ENCODE measurements at places on chromosomes 11 and 22.

- no peak for DNase-seq
Measured at GRCh38 chr11:105236664-105237063, 97.1 kb upstream of the CARD18 start.

GRCh38 chr22:37288521-37288920 lies 6.2 kb downstream of the CYTH4 start:
- DNase-seq = no peak

- DNase-seq = peak; percentile 82
Measured at GRCh38 chr11:11998091-11998781, 10.2 kb downstream of the DKK3 start.

DNA sequence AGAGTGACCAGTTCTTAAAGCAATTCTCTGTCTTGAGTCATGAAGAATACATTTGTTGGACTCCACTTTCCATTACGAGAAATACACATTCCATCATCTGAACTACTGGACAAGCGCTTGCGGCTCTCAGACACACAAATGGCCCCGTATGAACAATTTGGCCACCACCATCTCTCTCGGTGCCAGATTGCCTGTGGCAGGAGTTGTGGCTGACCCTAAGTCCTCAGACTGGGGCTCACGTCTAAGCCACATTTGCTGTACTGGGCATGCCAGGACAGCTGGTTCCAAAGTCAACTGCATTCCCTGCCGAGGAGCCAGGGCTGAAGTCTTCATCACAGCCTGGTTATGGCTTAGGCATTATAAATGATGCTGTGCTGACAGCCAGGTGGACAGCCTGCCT lies 227.5 kb downstream of the MIAT start:
- no peak for DNase-seq

GRCh38 chr11:67179892-67180490 lies 60.9 kb downstream of the KDM2A start:
- DNase-seq = no peak

- no peak for DNase-seq
Measured at GRCh38 chr11:22317656-22318055, 20.5 kb upstream of the SLC17A6 start.

DNA sequence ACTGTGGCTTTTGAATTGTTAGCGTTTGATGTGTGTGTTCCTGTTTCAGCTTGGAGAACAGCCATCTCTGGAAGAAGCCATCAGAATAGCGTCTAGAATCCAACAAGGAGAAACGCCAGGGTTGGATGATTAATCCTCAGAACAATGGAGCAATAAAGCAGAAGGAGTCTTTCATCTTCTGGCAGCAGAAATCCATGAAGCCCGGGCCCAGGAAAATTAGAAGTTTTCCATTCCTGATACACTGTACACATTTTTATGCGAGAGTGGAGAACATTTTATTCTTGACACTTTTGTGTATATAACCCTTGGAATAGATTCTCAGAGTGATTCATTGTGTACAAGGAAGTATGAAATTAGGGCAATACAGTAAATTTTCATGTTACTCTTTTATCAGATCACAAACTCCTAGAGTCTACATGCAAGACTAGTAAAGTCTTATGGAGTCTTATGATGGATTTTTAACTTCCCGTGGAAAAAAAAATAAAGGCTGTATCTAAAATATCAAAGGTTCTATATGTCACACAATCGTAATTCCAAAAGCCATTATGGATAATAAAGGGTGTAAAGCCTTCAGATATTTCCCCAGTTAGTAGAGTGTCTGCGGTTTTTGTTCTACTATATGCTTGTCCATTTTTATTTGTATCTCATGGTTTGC lies 45.9 kb upstream of the WEE1 start:
- no peak for DNase-seq

GRCh38 chr11:120134931-120135228 lies 3.0 kb downstream of the TRIM29 start:
- no peak for DNase-seq

DNA sequence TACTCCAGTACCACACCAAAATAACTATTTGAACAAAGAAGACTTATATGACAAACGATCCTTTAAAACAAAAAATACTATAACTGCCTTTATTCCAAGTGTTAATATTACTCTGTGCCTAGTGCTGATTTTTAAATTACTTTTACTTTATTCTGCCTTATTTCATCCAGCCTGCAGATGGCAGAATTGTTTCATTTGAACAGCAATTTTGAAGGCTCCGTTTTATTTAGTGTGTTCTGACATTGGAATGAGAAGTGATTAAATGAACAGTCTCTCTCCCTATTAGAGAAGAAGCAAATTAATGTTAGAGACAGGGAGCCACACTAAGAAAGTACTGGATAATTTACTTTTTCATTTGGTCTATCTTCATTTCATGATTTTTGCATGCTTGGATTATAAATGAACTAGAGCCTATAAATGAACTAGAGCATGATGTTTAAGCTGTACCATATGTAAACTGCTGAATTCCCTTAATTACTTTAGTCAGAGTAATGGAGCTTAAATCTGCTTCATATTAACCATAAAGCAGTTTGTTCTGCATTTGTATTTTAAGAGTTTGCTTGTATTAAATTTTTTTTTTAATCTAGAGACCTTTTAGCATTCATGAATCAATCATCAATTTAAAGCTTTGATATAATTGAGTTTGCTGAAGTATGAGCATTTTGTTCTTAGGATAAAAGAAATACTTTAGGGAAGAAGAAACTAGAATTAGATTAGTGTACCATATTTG lies 9.8 kb downstream of the PDHX start:
- DNase-seq = no peak

- DNase-seq = peak; percentile 74
Measured at GRCh38 chr11:120331301-120331996, 4.8 kb upstream of the ARHGEF12 start.

- DNase-seq = no peak
Measured at GRCh38 chr22:25351631-25352293, 132.3 kb downstream of the CRYBB2 start.

GRCh38 chr11:76008474-76008873 lies 193.5 kb downstream of the UVRAG start:
- no peak for DNase-seq

DNA sequence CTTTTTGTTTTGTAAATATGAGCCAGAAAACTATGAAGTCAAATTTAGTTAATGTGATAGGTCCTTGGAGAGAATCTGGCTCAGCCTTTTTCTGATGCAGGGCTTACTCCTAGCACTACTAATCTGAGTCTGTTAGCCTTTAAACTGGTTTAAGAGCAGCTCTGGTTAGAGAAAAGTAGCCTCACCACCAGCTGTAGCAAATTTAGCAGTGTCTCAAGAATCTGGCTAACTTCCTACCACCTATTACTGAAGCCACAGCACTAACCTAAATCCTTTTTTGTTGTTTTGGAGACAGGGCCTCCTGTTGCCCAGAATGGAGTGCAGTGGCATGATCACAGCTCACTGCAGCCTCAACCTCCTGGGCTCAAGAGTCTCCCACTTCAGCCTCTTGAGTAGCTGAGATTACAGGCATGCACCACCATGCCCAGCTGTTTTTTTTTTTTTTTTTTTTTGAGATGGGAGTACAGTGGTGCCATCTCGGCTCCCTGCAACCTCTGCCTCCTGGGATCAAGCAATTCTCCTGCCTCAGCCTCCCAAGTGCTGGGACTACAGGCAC lies 13.9 kb downstream of the RBM4B start:
- no peak for DNase-seq

DNA sequence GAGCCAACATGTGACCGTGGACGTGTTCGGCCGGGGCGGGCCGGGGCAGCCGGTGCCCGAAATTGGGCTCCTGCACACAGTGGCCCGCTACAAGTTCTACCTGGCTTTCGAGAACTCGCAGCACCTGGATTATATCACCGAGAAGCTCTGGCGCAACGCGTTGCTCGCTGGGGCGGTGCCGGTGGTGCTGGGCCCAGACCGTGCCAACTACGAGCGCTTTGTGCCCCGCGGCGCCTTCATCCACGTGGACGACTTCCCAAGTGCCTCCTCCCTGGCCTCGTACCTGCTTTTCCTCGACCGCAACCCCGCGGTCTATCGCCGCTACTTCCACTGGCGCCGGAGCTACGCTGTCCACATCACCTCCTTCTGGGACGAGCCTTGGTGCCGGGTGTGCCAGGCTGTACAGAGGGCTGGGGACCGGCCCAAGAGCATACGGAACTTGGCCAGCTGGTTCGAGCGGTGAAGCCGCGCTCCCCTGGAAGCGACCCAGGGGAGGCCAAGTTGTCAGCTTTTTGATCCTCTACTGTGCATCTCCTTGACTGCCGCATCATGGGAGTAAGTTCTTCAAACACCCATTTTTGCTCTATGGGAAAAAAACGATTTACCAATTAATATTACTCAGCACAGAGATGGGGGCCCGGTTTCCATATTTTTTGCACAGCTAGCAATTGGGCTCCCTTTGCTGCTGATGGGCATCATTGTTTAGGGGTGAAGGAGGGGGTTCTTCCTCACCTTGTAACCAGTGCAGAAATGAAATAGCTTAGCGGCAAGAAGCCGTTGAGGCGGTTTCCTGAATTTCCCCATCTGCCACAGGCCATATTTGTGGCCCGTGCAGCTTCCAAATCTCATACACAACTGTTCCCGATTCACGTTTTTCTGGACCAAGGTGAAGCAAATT lies 1.8 kb downstream of the FUT4 start:
- DNase-seq = no peak

DNA sequence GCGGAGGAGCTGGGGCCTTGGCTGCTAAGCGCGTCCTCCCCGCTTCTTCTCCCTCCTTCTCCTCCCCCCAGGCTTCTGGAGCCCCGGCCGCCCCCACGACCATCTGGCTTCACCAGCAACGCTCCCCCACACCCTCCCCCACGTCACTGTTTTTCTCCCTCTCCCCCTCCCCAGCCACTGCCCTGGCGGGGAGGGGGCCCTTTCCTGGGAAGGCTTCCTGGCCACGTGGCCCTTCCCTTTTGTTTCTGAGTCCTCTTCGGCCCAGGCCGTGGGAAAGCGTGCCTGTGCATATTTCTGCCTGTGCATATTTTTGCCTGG lies 27.7 kb downstream of the RTN4R start:
- DNase-seq = no peak

GRCh38 chr11:94958121-94958696 lies 15.1 kb downstream of the CWC15 start:
- DNase-seq = no peak

DNA sequence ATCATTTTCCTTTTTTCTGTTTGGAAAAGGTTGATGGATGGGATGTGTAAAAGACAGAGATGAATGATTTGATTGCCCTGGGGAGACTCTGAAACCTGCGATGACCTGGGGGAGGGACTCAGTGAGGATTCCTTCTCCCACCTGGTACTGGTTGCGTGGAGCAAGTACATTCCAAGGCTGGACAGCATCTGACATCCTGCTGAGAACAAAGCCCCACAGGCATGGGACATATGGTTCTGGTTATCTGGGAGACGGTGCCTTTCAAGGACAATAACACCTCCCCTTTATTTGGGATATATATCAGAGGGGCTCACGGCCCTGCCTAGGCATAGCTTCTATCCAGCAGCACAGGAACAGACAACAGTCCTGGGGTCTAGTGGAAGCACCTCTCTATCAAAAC lies 527.8 kb downstream of the METTL15 start:
- DNase-seq = no peak

DNA sequence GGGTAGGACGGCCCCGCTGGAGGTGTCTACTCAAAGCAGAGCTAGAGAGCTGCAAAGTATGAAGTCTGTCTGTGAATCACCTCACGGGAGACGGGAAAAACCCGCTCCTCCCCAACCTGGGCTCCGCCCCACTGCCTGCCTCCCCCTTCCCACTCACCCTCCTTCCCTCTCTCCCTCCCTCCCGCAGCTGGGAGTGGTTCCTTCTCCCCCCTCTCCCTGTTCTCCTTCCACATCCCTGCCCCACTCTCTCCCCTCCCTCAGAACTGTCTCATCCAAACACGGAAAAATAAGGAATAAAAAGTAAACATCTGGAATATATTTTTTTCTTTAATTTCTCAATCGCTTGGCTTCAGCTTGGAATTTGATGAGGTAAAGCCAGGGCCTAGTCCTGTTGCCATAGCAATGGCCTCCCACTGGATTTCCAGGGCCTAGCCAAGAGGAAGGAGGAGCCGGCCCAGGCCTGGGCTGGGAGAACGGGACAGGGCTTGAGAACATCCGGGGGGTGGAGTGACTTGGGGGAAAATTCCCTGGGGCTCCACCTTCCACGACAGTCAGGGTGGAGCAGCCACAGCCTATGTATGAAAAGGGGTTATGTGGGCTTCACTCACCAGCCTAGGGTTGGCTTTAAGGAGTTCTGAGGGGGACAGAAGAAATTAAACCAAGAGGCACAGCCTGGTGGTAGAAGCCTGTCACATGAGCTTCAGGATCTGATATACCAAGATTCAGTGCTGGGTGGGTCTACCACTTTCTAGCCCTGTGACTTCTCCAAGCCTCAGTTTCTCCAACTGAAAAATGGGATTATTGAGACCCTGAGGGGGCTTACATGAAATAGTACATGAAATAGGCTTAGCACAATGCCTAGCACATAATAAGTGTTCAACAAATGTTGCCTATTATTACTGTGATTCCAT lies 2.2 kb downstream of the TNKS1BP1 start:
- DNase-seq = peak; percentile 91

GRCh38 chr22:46678785-46679700 lies 58.9 kb downstream of the GRAMD4 start:
- DNase-seq = no peak

DNA sequence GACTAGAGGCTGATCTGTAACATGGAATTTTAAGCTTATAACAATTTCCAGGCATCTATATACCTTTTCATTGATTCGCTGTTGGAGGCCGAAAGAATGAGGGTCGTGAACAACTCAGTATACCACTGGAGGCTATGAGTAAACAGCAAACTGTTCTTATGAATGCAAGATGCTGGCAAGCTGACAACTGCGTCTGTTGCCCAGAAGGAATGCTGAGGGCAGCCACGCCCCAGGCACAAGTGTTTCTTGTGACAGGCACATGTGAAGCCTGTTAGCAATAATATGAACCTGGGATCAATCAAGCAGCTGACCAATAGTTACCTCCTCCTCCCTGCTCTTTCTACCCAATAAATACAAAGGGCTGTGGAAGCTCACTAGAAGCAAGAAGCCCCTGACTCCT lies 15.3 kb downstream of the RTCB start:
- DNase-seq = no peak

- no peak for DNase-seq
Measured at GRCh38 chr22:31193092-31193491, 19.0 kb upstream of the LIMK2 start.

GRCh38 chr22:49238181-49239141 lies 589.2 kb downstream of the BRD1 start:
- no peak for DNase-seq

All from kidney epithelial cell (primary cell).